ENCODE measurements at places on chromosomes 2 and 18. TPM values are rescaled to one million over a fixed set of nuclear protein-coding genes. Genes with fewer than 3 reads are reported as not detected.

GRCh38 chr2:26432859-26433258 is 31.1 kb downstream of the DRC1 start:
- DNase-seq = no peak

DNA sequence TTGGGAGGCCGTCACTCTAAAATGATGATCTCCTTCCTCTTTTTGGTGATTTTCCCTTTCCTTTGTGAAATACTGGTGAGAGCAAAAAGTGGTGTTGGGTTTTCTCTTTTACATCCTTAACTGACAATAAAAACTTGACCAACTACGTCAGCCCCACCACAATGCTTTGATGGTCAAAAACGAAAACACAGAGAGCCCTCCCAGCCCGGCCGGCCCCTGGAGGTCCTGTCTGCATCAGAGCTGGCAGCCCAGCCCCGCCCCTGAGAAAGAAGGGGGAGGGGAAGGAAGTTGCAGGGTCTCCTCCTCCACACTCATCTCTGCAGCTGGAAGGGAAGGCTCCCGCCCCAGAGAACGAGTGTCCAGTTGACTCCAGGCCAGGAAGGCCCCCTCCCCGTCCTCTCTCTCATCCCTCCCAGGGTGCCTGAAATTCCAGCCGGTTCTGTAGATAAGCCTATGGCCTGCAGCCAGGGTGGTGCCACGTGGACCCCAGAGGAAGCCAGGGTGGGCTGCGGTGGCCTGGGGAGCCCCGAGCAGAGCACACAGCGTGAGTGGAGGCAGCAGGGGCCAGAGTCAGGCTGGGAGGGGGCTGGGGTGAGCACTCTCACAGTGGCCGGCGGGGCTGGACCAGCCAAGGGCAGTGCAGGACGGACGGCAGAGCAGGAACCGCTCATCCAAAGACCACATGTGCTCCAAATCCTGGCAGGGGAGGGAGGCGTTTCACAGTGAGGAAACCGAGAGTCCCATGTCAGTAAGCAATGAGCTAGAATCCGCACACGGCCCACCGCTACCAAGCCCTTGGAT is 19.8 kb downstream of the BIN1 start:
- peak; percentile 57 for DNase-seq

- no peak for DNase-seq
Observed at GRCh38 chr2:236370847-236371409, 106.7 kb upstream of the ASB18 start.

DNA sequence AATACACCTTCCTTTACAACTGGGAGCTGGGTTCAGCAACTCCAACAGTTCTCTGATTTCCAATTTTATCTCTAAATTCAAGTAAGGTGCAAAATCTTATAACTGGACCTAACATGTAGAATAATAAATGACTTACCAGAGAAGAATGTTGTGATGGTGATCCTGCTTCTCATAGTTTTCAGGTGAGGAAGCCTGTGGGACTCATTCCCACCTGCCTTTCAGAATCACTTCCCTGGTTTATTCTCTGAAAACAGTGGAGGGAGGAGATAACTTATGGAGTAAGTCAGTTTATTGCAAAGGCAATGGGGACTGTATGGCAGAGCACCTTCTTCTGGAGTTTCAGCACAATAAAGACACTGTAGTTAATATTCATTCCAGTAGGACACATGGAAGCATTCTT is 1188.2 kb upstream of the FAM98A start:
- no peak for DNase-seq

DNA sequence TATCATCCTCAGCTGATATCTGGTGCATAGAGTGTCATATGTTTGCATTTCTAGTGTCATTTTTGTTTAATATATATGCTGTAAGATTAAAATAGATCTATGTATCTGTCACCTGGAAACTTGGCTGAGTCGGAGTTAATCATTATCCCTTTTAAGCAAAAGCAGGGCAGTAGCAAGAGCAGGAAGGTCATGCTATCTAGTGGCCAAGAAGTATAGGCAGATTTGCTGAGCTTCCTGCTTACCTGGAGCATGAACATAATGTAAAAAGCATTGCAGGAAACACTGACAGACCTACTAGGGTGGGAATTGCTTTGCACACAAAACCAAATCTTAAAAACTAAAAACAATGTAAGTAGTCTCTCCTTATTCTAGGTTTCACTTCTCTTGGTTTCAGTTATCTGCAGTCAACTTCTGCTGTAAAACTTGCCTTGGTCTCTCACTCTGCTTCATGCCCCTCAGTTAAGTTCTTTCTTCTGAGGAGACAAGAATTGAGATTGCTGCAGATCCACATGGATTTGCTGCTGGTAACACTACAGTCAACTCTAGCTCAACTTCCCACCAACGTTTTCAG is 295.3 kb downstream of the CDH7 start:
- no peak for DNase-seq

DNA sequence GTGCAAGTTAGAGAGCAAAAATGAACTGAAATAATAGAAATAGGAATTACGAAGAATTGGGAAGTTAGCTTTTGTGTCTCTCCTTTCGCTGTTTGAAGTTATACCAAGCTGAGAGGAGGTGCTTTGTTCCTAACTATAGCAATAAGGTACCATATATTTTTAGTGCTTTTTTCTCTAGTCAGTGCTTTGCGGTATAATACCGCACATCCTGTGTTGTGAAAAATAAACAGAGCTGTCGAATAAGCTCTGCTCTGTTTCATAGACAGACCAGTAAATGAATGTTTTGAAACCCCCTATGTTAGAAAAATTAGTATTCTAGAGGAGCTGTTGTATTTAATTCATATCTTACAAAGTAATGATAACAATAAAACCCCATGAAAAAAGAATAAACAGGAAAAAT is 130.8 kb downstream of the MAP4K4 start:
- DNase-seq = no peak

- peak; percentile 16 for DNase-seq
Observed at GRCh38 chr2:98518101-98518500, 73.4 kb downstream of the INPP4A start.

GRCh38 chr2:239973386-239973785 is 51.8 kb downstream of the NDUFA10 start:
- no peak for DNase-seq

DNA sequence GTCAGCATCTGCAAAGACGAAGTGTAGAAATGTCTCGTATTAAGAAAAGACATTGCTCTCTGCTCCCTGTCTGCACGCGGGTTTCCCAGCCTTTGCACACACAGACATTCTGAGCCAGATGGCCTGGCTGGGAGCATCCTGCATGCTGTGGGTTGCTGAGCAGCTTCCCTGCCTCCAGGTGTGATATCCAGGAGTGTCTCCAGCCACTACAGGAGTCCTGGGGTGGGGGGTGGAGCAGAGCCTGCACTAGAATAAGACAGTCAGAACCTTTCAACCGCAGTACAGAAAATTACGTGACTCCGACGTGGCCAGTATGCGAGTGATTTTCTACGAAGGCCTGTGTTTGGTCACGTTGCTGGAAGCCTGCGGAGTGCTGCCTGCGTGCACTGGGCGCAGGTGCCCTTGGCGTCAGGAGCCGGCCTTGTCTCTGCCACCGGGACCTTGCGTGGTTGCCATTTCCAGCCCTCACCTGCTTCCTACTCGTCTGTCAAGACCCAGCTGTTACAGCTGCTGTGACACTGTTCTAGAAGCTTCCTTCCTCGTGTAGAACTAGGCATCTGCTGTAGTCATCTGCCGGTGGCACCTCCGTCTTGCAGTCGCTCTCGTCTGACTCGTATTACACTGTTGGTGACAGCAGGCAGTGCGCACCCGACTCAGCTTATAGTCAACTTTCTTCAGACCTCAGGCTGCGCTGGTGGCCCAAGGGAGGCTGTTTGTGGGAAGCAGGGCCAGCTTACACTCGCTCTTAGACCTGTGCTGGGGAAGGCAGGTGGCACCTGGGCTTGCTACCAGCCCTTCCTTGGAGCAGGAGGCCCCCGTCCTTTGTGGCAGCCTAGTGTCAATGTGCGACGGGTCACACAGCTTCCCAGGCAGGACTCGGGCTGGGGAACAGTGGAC is 11.2 kb downstream of the CTDP1 start:
- no peak for DNase-seq

Gene KIF5C
- total RNA-seq = 388 TPM

GRCh38 chr2:26429779-26430578 is 28.3 kb downstream of the DRC1 start:
- no peak for DNase-seq

Gene SH3RF3
- 9.0 TPM for total RNA-seq

GRCh38 chr2:85774126-85774978 is 20.6 kb downstream of the ATOH8 start:
- no peak for DNase-seq

DNA sequence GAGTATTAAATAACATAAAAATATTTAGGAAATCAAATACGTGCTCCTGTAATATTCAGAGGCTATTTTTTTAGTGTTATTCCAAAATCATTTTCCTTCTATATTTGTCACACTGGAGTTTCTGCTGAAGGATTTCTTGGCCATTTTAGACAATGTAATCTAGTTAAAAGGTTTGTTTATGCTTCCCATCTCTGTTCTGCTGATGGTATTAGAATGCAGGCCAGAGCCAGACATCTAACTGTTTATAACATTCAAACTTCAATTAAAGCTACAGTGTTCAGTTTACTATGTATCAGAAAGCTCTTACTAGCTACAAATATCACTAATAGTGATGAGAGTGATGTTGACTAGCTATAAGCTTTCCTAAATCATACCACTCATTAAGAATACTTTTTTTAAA is 7.9 kb downstream of the MBD5 start:
- DNase-seq = no peak

- no peak for DNase-seq
Observed at GRCh38 chr2:26504002-26504401, 26.1 kb upstream of the OTOF start.

Gene HRH4
- not detected for total RNA-seq

Gene RTP5
- total RNA-seq = 2.4 TPM

Gene CHRND
- total RNA-seq = not detected

- DNase-seq = no peak
Observed at GRCh38 chr2:164371916-164372315, 249.4 kb downstream of the GRB14 start.

- no peak for DNase-seq
Observed at GRCh38 chr2:1802046-1802445, 57.7 kb upstream of the PXDN start.

Gene PPP1R1C
- total RNA-seq = under 0.01 TPM

DNA sequence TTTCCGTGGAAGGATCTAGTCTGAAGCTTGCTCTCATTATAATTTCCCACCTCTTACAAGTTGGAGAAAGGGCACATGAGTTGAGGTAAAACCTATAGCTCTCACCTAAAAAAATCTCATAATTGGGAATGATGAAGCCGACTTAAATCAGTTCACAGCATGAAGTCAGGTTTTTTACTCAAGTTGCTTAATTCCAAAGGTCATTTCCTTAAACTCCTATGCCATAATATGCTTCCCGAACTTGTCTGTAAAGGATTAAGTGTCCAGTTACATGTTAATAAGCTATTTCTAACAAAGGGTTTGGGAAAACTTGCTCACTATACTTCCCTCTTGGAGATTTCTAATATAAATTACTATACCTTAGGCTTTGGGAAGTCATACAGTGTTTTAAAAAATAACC is 481.2 kb downstream of the NUP35 start:
- DNase-seq = no peak

Gene ALPG
- not detected for total RNA-seq

DNA sequence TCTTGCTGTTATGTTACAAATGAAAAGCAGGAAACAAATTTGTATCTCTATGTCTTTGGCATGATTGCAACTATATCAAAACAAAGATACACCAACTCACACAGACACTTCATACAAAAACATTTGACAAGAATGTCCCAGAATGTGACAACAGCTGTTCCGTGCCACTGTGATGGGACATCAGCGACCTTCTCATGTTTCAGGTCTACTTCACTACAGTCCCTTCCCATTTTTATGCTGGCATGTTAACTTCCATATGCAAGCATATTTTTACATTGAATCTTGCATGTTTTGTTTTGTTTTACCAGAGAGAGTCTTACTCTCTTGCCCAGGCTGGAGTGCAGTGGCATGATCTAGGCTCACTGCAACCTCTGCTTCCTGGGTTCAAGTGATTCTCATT is 71.2 kb downstream of the STK25 start:
- no peak for DNase-seq

GRCh38 chr2:85266146-85267041 is 61.4 kb downstream of the TGOLN2 start:
- DNase-seq = no peak

Gene DCDC2C
- total RNA-seq = 1.2 TPM

Gene GYPC
- total RNA-seq = 19.6 TPM

GRCh38 chr2:28163028-28163427 is 229.6 kb upstream of the FOSL2 start:
- no peak for DNase-seq
